ENCODE measurements at places on chromosomes 1 and 21.

DNA sequence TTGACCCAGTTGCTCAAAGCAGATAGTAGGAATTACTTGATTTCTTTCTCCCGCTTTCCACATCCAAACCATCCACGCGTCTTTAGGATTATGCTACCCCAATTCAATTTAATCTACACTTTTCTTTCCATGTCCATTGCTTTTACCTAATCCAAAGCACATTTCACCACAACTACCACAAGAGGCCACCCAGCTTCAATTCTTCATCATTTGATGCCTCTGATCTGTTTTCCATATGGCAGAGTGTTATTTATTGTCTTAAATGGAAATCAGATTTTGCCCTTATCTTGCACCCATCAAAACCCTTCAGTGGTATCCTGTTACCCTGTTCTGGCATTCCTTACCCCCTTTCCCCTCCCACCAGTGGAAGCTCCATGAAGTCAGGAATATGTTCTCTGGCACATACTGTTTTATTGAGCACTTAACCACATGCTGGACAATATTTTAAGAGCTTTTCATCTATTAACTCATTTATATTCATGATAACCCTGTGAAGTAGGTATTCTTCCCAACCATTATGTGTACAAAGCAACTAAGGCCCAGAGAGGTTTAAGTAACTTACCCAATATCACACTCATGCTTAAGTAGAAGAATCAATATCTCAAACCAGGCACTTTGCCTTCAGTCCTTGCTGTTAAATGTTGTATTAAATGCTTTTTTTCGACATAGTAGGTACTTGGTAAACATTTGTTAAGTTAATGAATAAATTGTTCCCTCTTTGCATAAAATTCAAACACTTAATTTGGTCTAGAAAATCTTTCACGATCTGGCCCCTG, 34.6 kb downstream of the CLIC4 start:
- no peak for DNase-seq

- DNase-seq, result no peak
Observed at GRCh38 chr1:23578997-23579363, 19.7 kb upstream of the ID3 start.

DNA sequence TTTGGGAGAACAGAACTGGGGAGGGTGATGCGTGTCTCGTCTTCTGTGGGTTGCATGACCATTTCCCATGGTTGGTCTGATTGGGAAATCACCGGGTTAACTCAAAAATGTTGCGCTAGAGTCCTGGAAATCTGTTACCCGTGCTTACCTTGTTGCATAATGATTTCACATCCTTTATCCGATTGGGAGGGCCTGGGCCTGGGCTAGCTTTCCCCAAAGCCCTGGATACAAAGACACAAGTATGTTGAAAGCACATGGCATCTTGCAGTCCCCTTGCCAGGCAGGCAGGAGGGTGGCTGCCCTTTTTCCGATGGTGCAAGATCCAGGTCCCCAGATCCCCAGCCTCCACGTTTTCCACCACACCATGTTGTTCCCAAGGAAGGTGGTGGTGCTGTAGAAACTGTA, 582 bp downstream of the TRPM2 start:
- DNase-seq, result no peak

DNA sequence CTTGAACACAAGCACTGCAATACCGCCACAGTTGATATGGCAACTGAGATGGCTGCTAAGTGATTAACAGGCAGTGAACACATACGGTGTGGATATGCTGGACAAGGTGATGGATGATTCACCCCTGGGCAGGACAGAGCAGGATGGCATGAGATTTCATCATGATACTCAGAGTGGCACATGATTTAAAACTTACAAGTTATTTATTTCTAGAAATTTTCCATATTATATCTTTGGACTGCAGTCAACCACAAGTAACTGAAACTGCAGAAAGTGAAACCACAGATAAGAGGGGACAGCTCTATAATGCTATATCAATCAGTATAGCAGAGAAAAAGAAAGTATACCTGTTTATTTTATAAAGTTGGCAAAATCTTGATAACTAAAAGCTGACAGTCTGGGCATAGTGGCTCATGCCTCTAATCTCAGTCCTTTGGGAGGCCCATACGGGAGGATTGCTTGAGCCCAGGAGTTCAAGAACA, 47.9 kb downstream of the PHACTR4 start:
- no peak for DNase-seq

GRCh38 chr1:205939690-205940330, 3.4 kb downstream of the SLC26A9 start:
- no peak for DNase-seq

- DNase-seq, result no peak
Observed at GRCh38 chr1:17365293-17365692, 6.7 kb upstream of the PADI6 start.

GRCh38 chr1:205918955-205919746, 24.1 kb downstream of the SLC26A9 start:
- peak; percentile 88 for DNase-seq

GRCh38 chr1:24990136-24990535, 60.1 kb upstream of the RUNX3 start:
- no peak for DNase-seq

GRCh38 chr1:61079898-61080336, 2.4 kb upstream of the NFIA start:
- DNase-seq, result peak; percentile 93

GRCh38 chr1:25065795-25066238, 135.7 kb upstream of the RUNX3 start:
- DNase-seq, result no peak

- DNase-seq, result no peak
Observed at GRCh38 chr21:23886828-23887724, 1720.2 kb downstream of the MRPL39 start.

DNA sequence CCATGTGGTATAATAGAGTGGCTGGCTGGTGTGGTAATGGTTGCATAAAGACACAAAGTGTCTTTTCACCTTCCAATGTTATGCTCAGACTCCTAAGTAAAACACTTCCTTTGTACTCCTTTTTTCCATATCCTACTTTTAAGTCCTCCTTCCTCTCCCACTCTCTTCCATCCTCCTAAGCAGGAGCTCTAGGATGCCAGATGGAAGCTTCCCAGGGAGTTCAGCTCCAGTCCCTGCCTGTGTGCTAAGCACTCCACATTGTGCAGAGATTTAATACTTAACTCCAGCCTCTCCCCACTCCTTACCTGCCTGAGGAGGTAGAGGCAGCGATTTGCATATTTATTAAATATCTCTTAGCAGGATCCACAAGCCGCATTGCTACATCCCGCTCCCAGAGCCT, 60.5 kb upstream of the IGSF21 start:
- no peak for DNase-seq

DNA sequence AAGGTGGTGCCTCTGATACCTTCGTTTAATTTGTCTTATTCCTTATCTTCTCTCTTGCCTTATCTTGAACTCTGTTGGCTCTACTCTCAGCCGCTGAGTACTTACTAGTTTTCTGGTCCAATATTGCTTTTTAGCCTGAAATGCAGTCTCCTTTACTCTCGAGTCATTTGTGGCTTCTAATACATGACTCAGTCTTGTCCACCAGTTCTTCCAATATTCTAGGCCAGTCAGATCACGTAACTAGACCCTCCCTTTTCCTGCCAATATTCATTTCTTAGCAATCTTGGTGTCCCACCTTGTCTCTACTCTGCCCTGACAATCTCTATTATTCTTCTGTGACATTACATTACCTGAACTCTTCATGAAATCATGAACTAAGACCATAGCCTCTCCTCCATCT, 555.8 kb downstream of the DPYD start:
- no peak for DNase-seq

DNA sequence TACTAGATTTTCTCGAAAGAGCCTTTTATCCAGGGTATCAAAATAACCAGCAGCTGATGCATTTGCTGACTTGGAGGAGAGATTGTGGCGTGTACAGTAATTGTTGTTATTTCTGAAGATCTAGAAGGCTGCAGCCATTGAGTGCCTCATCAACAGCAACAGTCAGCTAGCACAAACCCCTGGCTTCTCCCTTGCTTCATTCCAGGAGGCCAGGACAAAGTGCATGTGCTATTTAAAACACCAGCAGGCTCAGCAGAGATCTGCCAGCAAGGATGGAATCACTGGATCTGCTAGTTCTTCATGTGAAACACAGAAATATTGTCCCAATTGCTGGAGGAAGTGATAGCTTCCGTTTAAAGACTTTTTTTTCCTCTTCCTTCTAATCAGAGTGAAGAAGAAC, 2.8 kb upstream of the NGF start:
- DNase-seq, result no peak

- no peak for DNase-seq
Observed at GRCh38 chr1:33147275-33147996, 34.4 kb downstream of the TRIM62 start.

DNA sequence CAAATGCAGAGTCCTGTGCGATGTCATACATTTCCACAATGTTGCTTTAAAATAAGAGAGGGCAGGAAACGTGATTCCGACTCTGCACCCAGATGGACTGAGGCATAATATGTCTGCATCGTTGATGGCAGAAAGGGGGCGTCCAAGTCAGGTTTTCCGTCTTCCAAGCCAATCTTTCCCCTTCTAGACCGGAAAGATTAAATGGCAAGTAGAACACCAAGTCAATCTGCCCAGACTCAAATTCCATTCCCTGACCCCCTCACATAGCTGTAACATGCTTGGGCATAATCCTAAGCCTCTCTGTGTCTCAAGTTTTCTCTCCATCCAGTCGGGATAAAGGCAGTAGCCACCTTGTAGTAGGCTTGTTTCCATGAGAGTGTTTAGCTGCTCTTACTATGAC, 14.4 kb downstream of the PCP4 start:
- no peak for DNase-seq

GRCh38 chr21:33801424-33802405, 113.9 kb downstream of the ATP5PO start:
- DNase-seq, result no peak

DNA sequence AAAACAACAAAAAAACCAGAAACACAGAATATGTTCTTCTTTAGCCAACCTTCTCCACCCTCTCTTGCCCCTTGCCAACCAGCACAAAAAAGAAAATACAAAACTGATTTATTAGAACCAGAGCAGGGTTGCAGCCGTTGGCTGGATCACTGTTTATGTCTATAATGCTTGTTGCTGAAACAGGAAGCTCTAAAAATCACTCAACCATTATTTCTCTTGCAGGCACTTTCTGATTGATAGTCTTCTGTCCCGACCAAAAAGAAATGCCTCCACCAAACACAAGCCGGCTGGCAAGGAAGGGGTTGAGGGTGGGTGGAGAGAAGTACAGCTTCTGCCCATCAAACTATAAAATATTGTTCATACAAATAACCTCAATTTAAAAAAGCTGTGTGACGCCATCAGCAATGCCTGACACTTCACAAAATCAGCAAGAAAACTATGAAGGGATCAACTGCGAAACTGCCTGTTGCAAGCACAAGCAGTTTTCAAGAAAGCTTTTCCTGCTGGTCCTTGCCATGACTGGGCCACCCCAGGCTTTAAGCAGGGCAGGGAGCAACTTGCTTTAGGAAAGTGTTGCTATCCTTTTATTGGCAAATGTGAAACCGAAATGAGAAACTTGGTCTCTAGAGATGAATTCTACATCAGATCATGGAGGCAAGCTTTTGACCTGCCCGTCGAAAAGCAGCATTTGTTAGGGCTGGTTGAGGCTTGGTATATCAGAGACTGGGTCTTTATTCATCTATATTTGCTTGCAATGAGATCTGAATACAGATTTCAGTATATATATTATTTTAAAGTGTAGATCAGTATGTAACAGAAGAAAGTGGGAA, 174.2 kb downstream of the RUNX1 start:
- no peak for DNase-seq

- no peak for DNase-seq
Observed at GRCh38 chr1:36396359-36396758, 1.3 kb downstream of the LSM10 start.

GRCh38 chr1:71881611-71882010, 400.7 kb downstream of the NEGR1 start:
- no peak for DNase-seq

- DNase-seq, result no peak
Observed at GRCh38 chr1:50426702-50427085, 3.5 kb upstream of the DMRTA2 start.

GRCh38 chr1:94954263-94955220, 27.6 kb upstream of the CNN3 start:
- no peak for DNase-seq

- DNase-seq, result no peak
Observed at GRCh38 chr1:216047811-216048572, 375.3 kb downstream of the USH2A start.

- DNase-seq, result no peak
Observed at GRCh38 chr1:247574664-247575063, 13.5 kb upstream of the OR2G2 start.

- DNase-seq, result no peak
Observed at GRCh38 chr1:158002022-158002630, 8.7 kb downstream of the KIRREL1 start.

DNA sequence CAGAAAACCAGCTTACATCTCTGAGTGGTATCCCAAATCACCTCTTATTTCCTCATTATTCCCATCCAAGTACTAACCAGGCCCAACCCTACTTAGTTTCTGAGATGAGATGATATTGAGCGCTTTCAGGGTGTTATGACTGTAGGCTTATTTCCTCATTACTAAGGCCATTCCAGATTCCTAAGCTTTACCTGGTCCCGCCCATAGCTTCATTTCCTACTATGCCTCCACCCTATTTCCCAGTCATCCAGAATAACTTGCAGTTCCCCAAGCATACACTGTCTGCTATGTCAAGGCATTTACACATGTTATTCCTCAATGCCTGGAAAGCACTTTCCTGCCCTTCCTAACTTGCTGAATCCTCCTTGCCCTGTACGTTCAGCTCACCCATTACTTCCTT, 79.3 kb upstream of the SPAG17 start:
- DNase-seq, result no peak

GRCh38 chr1:244302876-244303609, 148.7 kb downstream of the ADSS2 start:
- DNase-seq, result no peak

- no peak for DNase-seq
Observed at GRCh38 chr1:62870148-62870547, 86.2 kb downstream of the ATG4C start.

DNA sequence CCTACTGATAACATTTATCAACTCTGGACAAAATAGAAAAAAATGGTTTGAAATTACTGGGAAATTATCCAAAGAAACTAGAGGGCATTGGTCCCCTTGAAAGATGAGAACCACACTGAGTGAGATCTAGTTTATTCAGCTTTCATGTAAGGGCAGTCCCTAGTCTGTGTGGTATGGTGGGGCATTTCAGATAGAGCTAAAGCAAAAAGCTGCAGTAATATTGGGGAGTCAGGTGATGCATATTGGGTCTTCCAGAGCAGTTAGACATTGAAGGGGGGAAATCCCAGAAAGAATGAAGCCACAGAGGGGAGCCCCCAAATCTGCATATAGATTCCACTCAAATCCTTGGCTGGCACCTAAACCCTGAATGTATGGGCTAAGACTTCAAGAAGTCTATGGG, 347.7 kb upstream of the POU3F1 start:
- DNase-seq, result no peak
